IMR-90 (cell line): ENCODE measurements at places on chromosomes 16 and 17. TPM values are rescaled to one million over a fixed set of nuclear protein-coding genes. Genes with fewer than 3 reads are reported as not detected.
A peak's percentile ranks its signal among the peaks of the same experiment; 100 is the strongest.

- H3K4me3 ChIP-seq = no peak overlapping the region
Measured at GRCh38 chr17:70096861-70097260, 21.8 kb downstream of the KCNJ16 start.

GRCh38 chr16:3835089-3835602, 45.4 kb downstream of the CREBBP start:
- H3K36me3 ChIP-seq = peaks cover 4% of the 10 kb centered on the region
- H3K4me3 ChIP-seq = no peak overlapping the region
- no peaks in the 10 kb centered on the region for H3K27me3 ChIP-seq
- H3K4me1 ChIP-seq = peaks cover 12% of the 10 kb centered on the region

- DNase-seq = peak; percentile 10
- H3K4me3 ChIP-seq = peak overlapping the region; percentile 68
- peaks cover 13% of the 10 kb centered on the region for H3K4me1 ChIP-seq
- H3K27me3 ChIP-seq = peaks cover 15% of the 10 kb centered on the region
- peak overlapping the region; percentile 57 for H3K27ac ChIP-seq
- no peaks in the 10 kb centered on the region for H3K36me3 ChIP-seq
Measured at GRCh38 chr17:56594320-56595107, 1.0 kb downstream of the NOG start.

Gene INPP5K
- total RNA-seq = 16.4 and 17.4 TPM in 2 replicates

Gene PDILT
- not detected in 2 replicates for total RNA-seq

Gene PIGL
- total RNA-seq = 17.5 and 17.9 TPM in 2 replicates

DNA sequence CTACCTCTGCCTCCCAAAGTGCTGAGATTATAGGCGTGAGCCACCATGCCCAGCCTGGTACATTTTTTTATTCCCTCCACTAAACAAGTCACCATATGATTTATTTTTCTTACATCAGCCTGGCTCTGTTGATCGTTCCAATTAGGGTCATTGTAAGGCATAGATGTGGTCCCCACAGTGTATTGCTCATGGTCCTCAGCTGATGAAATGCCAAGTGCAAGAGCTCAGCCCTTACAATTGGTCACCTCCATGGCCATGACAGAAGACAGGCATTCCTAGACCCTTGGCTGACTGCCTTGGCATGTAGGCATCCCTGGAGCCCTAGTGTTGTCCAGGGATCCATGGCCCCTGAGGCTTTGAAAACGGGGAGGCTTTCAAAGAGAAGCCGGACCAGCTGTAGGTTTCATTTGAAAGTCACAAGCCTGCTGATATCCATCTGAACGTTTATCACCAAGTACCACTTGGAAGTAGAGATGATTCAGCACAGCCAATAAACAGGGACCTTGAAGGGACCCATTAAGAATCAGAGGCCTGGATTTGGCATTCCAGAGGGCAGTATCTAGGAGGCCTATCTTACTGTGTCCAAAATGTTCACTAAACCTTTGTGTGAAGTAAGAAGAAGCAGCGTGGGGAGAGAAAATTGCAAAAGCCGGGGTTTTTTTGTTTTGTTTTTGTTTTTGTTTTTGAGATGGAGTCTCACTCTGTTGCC, 20.6 kb upstream of the PRKCA start:
- peaks cover 2% of the 10 kb centered on the region for H3K4me1 ChIP-seq
- no peaks in the 10 kb centered on the region for H3K27me3 ChIP-seq
- H3K4me3 ChIP-seq = no peak overlapping the region
- DNase-seq = no peak
- no peaks in the 10 kb centered on the region for H3K36me3 ChIP-seq

GRCh38 chr16:71883168-71883848, 674 bp downstream of the ZNF821 start:
- H3K27me3 ChIP-seq = no peaks in the 10 kb centered on the region
- DNase-seq = peak; percentile 6
- H3K27ac ChIP-seq = peak overlapping the region; percentile 40
- peak overlapping the region; percentile 52 for H3K4me3 ChIP-seq
- H3K4me1 ChIP-seq = peaks cover 2% of the 10 kb centered on the region; the same call in 1 of the 2 replicates

DNA sequence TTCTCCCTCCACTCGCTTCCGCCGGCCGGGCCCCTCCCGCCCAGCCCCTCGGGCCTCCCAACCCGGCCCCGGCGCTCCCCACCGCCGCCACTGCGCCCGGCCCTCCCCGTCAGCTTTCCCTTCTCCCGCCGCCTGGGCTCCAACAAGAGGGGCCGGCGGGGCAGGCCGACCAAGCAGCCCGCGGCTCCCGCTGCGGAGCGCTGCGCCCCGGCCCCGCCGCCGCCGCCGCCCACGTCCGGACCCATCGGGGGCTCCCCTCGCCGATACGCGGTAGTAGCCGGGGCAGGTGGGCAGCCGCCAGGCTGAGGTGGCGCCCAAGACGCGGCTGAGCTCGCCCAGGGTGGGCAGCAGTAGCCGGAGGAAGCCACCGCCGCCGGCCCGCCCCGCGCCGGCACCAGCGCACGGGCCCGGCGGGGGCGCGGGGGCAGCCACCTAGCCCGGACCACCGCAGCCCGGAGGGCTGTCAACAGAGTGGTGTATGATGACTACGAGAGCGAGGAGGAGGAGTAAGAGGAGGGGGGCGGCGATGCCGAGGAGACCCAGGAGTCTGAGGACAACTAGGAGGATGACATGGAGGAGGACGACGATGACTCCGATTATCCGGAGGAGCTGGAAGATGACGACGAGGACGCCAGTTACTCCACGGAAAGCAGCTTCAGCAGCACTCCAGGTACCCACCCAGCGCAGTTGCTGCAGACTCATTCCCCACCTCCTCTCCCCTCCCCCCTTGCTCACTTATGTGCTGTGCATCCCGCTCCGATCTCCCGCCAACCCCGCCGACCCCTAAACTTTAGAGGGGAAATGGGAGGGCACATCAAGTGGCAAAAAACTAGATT, 498 bp downstream of the LRRC37B start:
- H3K36me3 ChIP-seq = no peaks in the 10 kb centered on the region; the same call in 1 of the 2 replicates
- peak overlapping the region; percentile 71 for H3K4me3 ChIP-seq
- peak; percentile 19 for DNase-seq
- peak overlapping the region; percentile 22 for H3K27ac ChIP-seq

GRCh38 chr17:57369509-57369945, 113.2 kb downstream of the MSI2 start:
- no peak overlapping the region for H3K4me3 ChIP-seq
- DNase-seq = peak; percentile 34
- no peaks in the 10 kb centered on the region for H3K36me3 ChIP-seq
- H3K4me1 ChIP-seq = peaks cover 12% of the 10 kb centered on the region

Gene CHST5
- not detected in 2 replicates for total RNA-seq
